ENCODE measurements at places on chromosomes 12 and 14.

DNA sequence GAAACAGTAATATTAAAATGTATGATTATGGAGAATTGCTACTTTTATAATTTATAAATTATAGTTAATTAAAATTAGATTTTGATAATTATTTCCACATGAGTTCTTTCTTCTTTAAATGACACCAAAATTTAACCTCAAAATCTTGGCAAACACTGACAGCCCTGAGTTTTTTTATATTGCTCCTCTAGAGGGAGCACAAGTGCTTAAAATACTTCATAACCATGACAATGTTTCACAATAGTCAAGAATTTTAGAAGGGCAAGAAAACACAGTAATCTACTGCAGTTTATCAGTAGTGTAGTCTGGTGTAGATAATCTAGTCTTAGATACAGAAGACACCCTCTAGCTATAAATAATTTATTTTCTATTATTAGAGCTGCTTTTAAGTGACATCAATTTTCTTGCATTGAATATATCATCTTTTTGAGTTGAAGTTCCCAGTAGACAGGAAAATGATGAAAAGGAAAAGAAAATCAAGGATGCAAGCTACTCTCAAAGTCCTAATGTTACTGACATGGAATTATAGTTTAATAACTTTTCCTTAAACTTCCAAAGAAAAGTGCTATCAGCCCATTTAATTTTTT is 14.3 kb upstream of the PTGER2 start:
- DNase-seq, result no peak

DNA sequence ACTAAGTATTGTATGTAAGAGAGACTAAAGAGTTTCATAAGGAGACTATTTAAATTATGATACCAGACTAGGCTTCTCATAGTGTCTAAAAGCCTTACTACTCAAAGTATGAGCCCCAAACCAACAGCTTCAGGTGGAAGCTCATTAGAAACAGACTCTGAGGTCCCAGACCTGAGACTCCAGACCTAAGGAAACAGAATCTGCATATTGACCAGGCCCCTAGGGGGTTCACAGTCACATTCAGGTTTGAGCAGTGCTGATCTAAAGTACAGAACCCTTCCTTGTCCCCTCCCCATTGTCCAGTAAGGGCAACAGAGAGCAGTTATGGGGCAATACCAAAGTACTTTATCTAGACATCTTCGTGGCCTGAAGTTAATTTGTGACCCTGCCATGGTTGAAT is 87.7 kb downstream of the SSPN start:
- no peak for DNase-seq

- DNase-seq, result no peak
Observed at GRCh38 chr12:101694986-101695385, 2.5 kb upstream of the CHPT1 start.

- no peak for DNase-seq
Observed at GRCh38 chr12:84840356-84840755, 72.2 kb downstream of the SLC6A15 start.

DNA sequence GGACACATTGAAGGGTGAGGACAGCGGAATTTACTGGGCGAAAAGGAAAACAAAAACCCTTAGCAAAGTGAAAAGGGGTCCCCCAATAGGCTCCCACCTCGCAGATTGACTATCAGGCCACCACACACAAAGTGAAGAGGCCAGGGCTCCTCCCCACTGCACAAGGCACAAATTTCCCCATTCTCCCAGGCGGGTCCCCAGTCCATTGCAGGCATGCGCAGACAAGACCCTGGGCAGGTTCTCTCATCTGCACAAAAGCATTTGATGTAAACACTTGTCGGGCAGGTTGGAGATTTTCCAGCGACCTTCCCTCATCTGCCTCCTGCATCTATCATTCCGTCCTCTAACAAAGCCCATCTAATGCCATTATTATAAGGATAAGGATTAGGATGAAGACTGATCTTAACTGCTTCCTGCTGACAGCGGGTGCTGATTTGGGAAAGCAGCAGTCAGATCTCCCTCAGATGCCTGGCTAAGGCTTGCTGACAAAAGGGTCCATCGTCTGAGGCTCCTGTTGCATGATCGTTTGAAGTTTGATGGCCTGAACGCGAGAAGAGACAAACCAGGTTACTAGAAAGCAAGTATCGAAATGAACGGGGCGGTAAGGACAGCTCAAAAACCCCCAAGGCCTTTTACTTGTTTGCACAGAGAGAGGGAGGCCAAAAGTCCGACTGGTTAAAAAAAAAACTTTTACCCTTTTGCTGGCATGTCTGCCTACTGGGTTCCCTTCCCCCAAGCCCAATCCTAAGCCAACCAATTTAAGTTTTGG is 14.4 kb downstream of the ASCL4 start:
- DNase-seq, result no peak

DNA sequence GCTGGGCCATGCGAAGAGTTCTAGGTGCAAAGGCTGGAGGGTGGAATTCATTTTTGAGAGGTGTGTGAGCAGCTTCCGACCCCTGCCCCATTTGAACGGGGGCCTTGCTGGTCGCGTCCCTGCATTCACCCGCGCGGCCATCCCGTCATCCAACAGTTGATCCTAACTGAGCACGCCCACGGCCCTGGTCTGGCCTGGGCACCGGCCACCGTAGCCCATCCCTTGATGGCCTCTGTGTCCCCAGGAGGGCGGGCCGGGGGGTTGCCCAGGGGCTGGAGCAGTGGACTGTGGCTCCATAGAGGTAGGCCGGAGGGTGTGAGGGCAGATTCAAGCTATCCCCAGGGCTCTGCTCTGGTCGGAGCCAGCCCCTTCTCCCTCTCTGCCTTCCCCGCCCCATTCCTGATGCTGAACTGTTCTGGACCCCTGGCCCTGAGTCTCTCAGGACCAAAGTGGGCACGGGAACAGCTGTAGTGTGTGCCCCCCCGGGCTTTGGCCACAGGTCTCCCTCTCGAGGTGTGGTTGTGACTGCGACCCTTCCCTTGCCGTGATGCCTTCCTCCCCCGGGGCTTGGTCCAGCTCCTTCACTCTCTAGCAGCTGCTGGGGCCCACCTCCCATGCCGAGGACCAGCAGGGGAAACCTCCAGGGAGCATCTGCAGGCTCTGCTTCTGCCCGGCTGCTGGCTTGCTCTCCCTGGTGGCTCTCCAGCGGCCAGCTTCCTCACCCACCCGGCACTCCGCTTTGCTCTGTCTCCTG is 9.1 kb downstream of the MEG3 start:
- no peak for DNase-seq

GRCh38 chr12:68207276-68207675 is 18.3 kb downstream of the IL26 start:
- DNase-seq, result no peak

GRCh38 chr12:111406474-111407376 is 1.0 kb downstream of the SH2B3 start:
- no peak for DNase-seq

GRCh38 chr12:108668063-108668462 is 34.4 kb upstream of the SELPLG start:
- no peak for DNase-seq

DNA sequence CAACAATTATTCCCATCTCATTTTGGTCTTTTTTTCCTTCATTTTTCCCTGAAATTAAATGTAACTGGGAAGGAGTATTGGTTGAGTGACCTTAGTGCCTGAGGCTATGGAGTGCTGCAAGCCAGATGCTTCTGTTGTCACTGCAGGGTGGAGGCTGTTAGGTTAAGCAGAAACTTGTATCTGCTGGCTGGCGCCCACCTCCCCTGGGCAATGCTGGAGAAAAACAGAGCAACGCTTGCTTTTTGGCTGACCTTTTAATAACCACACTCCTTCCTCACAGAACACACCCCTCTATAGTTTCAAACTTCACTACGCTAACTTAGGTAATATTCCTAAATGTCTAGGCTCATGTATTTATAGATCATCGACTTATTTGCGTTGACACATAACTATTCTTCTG is 583.5 kb upstream of the NOVA1 start:
- no peak for DNase-seq

GRCh38 chr14:50319721-50320120 is 7.6 kb downstream of the DMAC2L start:
- DNase-seq, result no peak

- DNase-seq, result no peak
Observed at GRCh38 chr14:23104070-23104590, 659 bp downstream of the CIROP start.

DNA sequence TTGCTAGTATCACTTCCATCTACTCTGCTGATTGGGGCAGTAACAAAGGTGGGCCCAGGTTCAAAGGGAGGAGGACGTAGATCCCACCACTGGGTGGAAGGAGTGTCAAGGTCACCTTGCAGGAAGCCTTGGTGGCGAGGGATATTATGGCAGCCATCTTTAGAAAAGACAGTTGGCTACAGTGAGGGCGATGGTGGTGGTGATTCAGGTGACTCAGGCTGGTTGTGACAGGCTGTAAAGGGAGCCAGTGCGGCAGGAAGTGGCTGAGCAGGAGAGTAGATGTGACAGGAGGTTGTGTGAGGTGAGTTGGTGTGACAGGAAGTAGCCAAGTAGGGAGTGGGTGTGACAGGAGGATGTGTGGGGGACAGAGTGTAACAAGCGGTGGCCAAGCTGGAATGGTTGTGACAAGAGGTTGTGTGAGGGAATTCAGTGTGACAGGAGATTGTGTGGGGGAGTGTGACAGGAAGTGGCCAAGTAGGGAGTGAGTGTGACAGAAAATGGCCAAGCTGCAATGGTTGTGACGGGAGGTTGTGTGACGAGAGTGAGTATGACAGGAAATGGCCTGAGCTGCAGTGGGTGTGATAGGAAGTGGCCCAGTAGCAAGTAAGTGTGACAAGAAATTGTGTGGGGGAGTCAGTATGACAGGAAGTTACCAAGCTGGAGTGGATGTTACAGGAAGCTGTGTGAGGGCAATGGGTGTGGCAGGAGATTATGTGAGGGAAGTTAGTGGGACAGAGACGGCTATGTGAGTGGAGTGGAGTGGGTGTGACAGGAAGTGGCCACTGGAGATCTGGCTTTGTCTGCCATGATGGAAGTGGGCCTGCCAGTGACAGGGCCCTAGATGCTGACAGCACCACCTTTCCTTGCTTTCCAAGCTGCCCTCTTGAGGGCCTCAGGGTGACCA is 136.5 kb upstream of the MYL2 start:
- peak; percentile 1 for DNase-seq

DNA sequence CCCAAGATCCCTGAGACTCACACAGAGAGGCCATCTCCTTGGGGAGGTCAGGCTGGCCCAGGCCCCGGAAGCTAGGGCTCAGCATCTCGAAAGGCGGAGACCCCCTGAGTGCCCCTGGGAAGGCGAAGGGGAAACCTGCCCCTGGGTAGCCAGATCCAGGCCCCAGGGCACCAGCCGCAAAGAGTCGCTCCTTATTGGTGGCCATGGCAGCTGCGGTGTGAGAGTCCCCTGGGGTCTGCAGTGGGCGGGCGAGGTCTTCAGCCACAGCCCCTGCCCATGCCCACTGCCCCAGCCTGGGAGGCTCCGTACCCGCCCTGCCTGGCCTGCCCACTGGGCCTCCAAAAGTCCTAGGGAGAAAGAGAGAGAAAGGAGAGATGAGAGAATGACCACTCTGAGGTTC is 4.7 kb downstream of the RARG start:
- DNase-seq, result no peak

DNA sequence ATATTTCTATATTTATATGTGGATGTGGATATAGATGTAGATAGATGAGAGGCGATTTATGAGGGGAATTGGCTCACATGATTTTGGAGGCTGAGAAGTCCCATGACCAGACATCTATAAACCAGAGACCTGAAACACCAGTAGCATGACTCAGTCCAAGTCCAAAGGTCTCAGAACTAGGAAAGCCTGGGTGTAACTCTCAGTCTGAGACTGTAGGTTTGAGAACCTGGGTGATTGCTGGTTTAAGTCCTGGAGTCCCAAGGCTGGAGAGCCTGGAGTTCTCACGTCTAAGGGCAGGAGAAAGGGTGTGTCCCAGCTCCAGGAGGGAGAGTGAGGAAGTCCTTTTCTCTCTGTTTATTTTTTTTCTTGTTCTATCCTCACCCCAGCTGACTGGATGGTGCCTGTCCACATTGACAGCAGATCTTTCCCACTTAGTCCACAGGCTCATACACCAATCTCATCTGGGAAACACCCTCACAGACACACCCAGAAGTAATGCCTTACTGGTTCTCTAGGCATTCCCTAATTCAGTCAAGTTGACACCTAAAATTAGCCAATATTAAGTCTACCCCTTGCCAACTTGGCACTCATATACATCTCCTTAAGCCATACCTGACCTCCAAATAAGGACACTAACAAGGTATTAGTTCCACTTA is 45.4 kb downstream of the EMP1 start:
- DNase-seq, result no peak

DNA sequence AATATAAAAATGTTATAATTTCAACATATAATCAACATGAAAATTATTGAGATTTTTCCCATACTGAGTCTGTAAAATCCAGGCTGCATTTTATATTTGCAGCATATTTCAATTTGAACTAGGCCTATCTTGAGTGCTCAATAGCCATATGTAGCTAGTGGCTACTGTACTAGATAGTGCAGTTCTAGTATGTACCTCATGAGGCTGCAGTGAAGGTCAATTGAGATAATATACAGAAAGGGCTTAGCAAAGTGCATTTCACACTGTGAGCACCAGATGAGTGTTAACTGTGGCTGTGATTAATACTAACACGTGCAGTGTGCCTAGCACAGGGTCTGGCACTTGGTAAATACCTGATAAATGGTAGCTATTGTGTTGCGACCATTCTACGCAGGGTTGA is 5.4 kb upstream of the SLC22A17 start:
- DNase-seq, result no peak

DNA sequence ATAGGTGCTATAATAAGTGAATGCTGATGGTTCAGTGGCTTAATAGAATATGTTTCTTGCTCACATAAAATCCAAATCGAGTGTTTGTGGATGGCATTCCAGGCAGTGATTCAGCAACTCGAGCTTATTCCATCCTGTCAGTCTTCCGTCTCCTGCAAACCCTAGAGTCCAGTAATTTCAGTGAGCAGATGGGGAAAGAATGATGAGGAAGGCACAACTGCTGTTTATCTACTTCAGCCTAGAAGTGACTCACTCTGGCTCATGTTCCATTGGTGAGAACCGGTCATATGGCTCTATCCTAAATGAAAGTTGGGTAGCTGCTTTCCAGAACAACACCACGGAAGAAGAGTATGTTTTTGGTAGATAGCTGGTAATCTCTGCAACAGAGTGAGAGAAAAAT is 421.8 kb upstream of the PDE3A start:
- no peak for DNase-seq

GRCh38 chr12:85572956-85573355 is 263.3 kb downstream of the RASSF9 start:
- no peak for DNase-seq

Data from stimulated activated CD8-positive, alpha-beta memory T cell treated with anti-CD3 and anti-CD28 coated beads, Interleukin-4, amount 100 ng/mL, for 1 hour (primary cell).